NK-92 treated with Interleukin-12 subunit alpha and Interleukin-12 subunit beta, amount 100 ng/mL, for 24 hours (cell line): ENCODE measurements at places on chromosomes 3 and 15.

DNA sequence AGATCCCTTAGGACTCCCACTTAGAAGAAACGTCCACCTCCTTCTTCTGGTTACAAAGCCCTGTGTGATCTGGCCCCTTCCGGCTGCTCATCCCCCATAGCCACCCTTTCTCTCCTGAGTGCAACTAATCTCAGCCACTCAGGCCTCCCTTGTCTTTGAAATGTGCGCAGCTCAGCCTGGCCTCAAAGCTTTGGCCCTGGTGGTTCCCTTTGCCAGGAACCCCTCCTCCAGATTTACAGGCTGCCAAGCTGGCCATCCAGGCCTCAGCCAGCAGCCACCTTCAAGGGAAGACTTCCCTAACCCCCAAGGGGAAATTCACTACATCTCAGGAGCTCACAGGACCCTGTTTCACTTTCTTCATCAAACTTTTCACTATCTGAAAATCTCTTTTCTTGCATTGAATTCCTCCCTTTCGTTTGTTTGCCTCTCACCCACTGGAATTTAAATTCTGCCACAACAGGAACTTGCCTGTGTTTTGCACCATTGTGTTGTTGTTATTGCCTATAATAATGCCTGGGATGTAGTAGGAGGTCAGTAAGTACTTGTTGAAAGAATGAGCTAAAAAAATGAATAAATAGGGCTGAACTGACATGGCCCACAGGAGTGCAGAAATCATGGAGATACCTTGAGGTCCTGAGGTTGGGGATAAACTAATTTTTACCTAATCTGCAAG, 109.5 kb upstream of the PFN2 start:
- no peak for DNase-seq

- DNase-seq = no peak
Observed at GRCh38 chr3:129226374-129226773, 23.0 kb upstream of the COPG1 start.

DNA sequence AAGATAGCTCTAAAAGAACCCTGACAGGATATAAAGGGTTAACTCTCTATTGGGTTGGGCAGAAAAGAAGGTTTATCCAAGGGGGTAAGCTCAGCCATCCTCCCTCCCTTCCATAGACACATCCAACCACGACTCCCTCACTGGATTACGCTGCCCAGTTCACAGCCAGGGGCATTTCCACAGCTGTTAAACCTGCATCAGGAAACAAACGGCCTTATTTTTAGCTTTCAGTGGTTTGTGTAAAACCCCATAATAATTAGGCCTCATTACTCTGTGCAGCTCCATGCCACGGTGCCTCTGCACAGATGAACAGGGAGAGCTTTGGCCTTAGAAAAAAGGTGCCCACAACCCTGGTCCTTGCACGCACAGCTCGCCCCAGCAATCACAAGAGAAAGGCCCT, 110.6 kb downstream of the GABRB3 start:
- no peak for DNase-seq

- no peak for DNase-seq
Observed at GRCh38 chr3:63240381-63240902, 37.7 kb upstream of the SYNPR start.

DNA sequence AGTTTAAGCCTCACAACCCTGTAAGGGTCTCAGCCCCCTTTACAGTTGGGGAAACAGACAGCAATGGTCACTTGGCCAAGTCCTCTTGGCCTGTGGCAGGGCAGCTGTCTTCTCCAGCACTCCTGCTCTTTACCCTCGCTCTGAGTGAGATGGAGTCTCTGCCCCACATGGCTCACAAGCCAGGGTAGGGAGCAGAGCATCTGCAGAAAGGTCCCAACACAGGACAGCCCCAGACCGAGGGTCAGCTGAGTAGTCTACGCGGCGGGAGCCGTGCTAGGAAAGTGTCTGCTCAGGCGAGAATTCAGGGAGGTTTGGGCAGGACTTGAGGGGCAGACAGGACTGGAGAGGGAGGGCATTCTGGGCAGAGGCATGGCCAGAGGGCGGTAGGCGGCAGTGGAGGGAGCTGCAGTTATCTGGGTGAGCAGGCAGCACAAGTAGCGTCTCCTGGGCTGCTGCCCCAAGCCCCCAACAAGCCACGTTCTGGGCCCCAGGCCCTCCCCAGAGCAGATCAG, 18.3 kb upstream of the LAMP3 start:
- no peak for DNase-seq

- no peak for DNase-seq
Observed at GRCh38 chr3:159280386-159281191, 478.7 kb downstream of the MFSD1 start.

DNA sequence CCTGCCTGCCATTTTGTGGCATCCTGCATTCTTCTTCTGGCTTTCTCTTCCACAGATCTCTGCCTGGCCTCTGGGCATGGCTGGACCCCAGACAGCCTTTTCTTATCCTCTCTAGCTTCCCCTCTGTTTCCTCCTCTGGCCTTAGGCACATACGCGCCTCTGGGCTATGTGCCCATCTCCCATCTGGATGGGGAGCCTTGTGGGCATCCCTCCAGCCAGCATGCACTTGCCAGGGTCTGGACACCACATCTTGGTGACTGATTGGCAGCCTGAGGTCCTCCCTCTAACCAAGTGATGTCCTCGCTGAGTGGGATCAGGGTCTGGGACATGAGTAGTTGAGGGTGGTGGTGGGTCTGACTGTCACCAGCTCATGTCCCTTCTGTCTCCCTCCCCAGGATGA, 12.8 kb downstream of the PLEKHO2 start:
- no peak for DNase-seq

DNA sequence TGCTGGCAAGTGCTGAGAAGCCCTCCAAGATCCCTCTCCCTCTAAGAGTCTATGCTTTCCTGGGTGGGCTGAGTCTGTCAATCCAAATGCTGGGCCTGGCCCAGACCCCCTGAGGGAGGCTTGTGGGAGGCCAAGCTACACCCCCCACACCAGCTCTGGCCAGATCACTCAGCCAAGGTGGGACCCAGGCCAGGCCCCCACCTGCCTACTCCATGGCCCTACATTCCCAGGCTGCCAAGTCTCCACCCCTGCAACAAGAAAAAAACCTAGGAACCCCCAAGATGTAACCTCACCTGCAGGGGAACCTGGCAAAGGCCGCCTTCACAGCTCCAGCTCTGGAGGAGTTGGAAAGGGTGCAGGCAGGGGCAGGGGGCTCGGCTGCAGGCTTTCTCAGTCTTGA, 109.1 kb downstream of the CHSY1 start:
- no peak for DNase-seq

DNA sequence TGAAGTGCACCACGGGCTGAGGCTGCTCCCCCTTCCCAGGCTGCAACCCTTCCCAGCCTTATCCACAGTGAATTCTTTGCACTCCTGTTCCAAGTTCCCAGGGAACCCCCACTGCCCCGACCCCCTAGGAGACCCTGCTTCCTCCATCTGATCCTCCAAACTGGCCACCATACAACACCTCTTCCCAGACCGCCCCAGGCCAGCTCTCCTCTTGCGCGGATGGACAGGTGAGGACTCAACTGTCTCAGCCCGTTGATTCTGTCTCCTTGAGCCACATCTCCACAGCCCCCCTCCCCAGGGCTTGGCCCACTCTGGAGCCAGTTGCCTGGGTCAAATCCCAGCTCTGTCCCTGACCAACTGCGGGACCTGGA, 21.7 kb downstream of the GRIP2 start:
- no peak for DNase-seq

- no peak for DNase-seq
Observed at GRCh38 chr3:58514405-58514804, 22.5 kb downstream of the KCTD6 start.

DNA sequence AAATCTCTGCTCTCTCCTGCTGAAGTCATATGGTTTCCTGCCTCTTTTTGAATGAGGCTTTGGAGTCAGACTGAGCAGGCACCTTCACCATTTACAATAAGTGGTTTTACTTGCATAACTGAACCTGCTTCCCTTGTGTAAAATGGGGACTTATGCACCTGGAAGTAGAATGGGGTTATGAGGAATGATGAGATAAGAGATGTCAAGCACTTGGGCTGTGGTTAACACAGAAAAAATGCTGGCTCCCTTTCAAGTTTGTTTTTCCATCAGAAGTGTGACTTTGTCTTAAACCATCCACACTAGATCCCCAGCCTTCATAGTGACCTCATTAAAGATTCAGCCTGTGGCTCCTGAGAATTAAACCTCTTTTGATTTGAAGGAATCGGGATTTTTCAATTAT, 5.2 kb downstream of the EXOSC7 start:
- DNase-seq = no peak

- DNase-seq = no peak
Observed at GRCh38 chr15:39565851-39566250, 15.0 kb upstream of the THBS1 start.

GRCh38 chr3:112500621-112501020, 1.3 kb upstream of the BTLA start:
- no peak for DNase-seq
